ENCODE measurements at places on chromosomes 7 and 10.

DNA sequence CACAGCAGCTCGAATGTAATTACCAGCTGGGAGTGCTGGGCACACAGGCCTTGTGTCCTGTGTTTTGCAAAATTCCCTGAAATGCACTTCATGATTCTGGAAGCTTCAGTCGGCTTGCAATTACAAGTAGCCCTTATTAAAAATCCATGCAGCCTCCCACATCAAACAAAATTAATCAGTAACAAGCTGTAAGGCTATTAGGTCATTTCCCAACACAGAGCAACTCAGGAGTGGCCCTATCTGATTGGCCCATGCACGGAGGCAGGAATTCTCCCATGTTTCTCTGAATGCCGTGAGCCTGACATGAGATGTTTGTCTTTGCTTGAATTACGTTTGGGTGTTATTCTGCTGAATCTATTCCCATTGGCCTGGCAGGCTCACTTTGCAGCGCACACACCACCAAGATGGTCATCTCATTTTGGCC lies 36.9 kb downstream of the FOXL3 start:
- DNase-seq: no peak

DNA sequence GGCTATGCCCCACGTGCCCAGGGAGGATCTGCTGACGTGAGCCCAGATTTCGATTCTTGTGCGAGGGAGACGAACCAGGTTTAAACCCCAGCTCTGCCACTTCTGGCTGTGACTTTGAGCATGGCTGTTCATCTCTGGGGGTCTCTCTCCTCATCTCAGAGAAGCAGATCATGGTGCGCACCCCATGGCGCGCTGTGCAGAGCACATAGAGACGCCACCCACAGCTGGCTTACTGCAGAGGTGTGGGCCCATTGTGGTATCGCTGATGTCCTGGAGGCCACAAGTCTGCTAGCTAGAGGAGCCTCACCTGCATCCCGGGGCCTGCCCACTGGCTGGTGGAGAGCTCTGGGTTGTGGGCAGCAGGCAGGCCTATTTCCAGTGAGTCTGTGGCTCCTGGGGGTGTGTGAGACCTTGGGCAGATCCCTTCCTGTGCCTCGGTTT lies 140.5 kb downstream of the LHPP start:
- no peak for DNase-seq

- peak; percentile 79 for DNase-seq
Measured at GRCh38 chr10:131726076-131726880, 174.5 kb upstream of the PPP2R2D start.

DNA sequence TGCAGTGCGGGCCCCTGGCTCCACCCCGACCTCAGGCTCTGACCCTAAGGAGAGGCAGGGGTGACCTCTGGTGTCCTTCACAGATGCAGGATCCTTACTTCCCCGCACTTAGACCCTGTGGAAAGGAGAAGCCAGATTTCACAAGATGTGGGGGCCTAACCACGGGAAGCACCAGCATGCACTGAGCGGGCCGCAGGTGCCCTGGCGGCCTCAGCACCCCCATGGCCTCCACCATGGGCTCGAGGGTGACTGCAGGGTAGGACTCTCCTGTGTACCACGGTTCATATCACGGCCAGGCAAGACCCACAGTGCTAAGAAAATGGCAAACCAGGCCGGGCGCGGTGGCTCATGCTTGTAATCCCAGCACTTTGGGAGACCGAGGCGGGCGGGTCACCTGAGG lies 410.0 kb upstream of the FOXK1 start:
- no peak for DNase-seq

DNA sequence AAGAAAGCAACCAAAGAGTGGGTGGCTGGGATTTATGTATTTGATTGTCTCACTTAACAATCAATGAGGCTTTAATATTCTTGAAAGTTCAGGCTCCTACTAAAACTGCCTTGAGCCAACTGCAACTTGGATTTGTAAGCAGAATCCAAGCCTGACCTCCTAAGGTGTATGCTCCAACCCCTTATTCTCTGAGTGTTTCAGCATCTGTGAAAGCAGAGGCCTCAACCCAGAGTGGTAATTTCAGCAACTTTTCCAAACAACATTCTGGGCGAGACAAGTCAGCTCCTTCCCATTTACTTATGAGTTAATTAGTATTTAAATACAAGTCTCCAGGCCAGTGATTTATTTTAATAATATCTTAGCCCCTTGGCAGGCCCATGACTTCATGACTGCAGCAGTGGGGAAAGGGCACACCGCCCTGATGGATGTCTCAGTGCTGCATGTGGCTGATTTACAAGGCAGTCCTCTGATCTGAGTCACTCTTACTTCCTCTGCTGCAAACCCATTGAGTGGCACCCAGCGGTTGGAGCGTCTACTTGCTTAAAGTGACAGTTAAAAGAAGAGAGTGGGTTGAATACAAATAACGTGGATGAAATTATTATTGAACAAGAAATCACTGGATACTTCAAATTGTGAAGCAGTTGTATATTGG lies 209.1 kb downstream of the TRIL start:
- DNase-seq: no peak

- no peak for DNase-seq
Measured at GRCh38 chr10:43351301-43351700, 20.1 kb upstream of the FXYD4 start.

Data from NCI-H345 (cell line).